ENCODE measurements at places on chromosomes 13 and 19. TPM values are rescaled to one million over a fixed set of nuclear protein-coding genes. Genes with fewer than 3 reads are reported as not detected.

RGS9BP gene
- total RNA-seq, result not detected

R3HDM4 gene
- 34.0 TPM for total RNA-seq

- H3K4me1 ChIP-seq, result peaks cover 12% of the 10 kb centered on the region
- no peak overlapping the region for H3K27ac ChIP-seq
- no peaks in the 10 kb centered on the region for H3K36me3 ChIP-seq
- no peaks in the 10 kb centered on the region for H3K27me3 ChIP-seq
- H3K4me3 ChIP-seq, result no peak overlapping the region
Observed at GRCh38 chr19:13093407-13094105, 9.1 kb downstream of the LYL1 start.

OVOL3 gene
- not detected for total RNA-seq

DNA sequence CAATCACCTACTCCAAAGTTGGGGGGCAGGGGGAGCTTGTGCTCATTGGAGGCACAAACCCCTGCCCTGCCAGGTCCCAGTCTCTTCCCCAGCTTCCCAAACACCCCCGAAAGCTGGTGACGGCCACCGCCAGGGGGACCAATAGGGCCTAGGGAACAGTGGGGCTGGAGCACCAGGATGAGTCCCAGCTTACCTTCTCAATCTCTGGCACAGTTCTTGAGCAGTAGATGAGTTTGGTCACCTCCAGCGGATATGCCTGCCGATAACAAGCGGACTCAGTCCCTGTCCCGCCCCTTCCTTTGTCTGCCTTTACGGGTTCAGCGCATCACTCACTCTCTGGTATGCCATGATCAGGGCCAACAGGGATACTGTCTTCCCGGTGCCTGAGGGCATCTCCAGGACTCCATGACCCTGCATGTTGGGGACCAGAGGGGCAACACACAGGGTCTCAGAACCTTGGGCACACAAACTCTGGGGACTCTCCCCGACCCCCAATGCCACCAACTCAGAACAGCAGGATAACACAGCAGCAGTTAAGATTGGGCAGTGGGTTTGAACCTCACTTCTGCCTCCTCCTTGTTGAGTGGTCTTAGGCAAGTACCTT is 1.5 kb downstream of the ERCC2 start:
- H3K4me3 ChIP-seq, result no peak overlapping the region
- peaks cover 6% of the 10 kb centered on the region for H3K4me1 ChIP-seq
- H3K27ac ChIP-seq, result no peak overlapping the region
- DNase-seq, result no peak
- H3K36me3 ChIP-seq, result no peaks in the 10 kb centered on the region

ALG11 gene
- total RNA-seq, result 16.1 TPM

- no peaks in the 10 kb centered on the region for H3K27me3 ChIP-seq
- no peaks in the 10 kb centered on the region for H3K36me3 ChIP-seq
- H3K27ac ChIP-seq, result no peak overlapping the region
- no peaks in the 10 kb centered on the region for H3K4me1 ChIP-seq
Observed at GRCh38 chr13:36069881-36070366, 61.3 kb downstream of the DCLK1 start.

DNA sequence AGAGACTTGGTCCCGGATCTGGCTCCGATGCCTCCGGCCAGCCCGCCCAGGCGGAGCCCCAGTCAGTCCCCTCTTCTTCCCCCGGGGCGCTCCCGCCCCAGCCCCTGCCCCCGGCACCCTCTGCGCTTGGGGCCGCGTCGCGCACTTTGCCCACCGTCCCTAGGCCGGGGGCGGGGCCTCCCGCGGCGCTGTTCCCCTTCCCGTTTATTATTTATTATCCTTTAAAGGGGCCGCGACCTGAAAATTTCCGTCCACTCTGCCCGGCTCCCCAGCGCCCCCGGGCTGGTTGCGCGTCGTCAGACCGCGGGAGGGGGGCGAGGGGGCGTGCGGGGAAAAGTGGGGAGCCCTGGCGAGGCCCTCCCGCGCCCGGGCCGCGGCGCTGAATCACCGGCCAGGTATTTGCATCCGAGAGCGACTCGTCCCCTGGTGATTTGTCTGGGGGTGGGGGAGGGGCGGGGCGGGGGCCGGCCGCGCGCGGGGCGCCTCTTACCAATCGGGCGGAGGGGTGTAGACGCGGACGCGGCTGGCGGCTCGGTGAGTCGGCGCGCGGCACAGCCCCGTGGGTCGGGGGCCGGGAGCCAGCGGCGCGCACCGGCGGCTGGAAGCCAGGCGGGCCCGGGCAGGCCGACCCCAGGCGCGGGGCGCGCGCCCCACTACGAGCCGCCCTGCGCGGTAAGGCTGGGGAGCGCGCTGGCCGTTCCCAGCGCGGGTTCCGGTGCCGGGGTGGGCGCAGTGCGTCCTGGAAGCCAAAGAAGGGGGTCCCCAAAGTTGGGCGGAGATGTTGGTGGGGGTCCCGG is at the start of gene ARID3A:
Gene ARID3A (plus strand): TSS at position 510 of the 797 bp plus-strand sequence. CDS start 3,494 bp downstream, outside the sequence.
- peaks cover 28% of the 10 kb centered on the region for H3K4me1 ChIP-seq
- H3K27me3 ChIP-seq, result no peaks in the 10 kb centered on the region
- DNase-seq, result peak; percentile 80
- H3K36me3 ChIP-seq, result no peaks in the 10 kb centered on the region
- H3K4me3 ChIP-seq, result peak within 1 kb of the TSS; percentile 74

TEX101 gene
- not detected for total RNA-seq

ZNF85 gene
- total RNA-seq, result 9.2 TPM

- no peaks in the 10 kb centered on the region for H3K27me3 ChIP-seq
- no peak overlapping the region for H3K4me3 ChIP-seq
- no peak overlapping the region for H3K27ac ChIP-seq
- H3K4me1 ChIP-seq, result no peaks in the 10 kb centered on the region
Observed at GRCh38 chr19:54041969-54042606, 21.6 kb downstream of the VSTM1 start.

DNA sequence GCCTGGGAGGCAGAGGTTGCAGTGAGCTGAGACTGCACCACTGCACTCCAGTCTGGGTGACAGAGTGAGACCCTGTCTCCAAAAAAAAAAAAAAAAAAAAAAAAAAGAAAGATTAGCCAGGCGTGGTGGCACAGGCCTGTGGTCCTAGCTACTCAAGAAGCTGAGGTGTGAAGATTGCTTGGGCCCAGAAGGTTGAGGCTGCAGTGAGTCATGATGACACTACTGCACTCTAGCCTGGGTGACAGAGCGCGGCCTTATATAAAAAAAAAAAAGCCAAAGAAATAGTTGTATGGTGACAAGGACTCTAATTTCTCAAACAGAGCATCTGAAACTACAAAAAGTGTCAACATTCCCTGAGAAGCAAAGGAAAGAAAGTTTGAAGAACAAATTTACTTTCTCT is 3.4 kb downstream of the PBX4 start:
- no peaks in the 10 kb centered on the region for H3K27me3 ChIP-seq
- H3K4me1 ChIP-seq, result peaks cover 19% of the 10 kb centered on the region
- no peak for DNase-seq
- no peaks in the 10 kb centered on the region for H3K36me3 ChIP-seq

Measured in body of pancreas (tissue), 4 donors.